Hematopoietic multipotent progenitor cell treated with erythropoietin and hydrocortisone succinate and interleukin-3 and kit ligand, for 6 days (in vitro differentiated cells): ENCODE measurements at places on chromosomes 5 and 9.

DNA sequence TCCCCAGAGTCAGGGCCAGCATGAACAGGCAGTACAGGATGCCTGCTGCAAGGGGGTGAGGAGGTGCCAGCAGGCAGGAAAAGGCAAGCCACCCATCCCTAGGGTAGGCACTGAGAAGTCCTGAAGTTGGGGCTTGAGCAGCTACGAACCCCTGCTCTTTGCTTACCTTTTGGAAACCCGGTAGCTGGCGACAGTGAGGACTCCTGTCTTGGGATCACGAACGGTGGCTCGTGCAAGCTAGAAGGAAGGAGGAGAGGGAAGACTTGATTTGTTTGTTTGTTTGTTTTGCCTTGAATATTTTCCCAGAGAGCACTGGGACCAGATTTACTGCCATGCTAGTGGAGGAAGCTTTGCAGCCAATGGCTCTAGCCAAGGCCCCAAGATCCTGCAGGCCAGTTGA lies 23.7 kb downstream of the P4HA2 start:
- DNase-seq, result no peak

GRCh38 chr5:856531-857425 lies 6.0 kb upstream of the ZDHHC11 start:
- DNase-seq, result no peak

GRCh38 chr9:132833550-132834121 lies 44.4 kb downstream of the AK8 start:
- no peak for DNase-seq

DNA sequence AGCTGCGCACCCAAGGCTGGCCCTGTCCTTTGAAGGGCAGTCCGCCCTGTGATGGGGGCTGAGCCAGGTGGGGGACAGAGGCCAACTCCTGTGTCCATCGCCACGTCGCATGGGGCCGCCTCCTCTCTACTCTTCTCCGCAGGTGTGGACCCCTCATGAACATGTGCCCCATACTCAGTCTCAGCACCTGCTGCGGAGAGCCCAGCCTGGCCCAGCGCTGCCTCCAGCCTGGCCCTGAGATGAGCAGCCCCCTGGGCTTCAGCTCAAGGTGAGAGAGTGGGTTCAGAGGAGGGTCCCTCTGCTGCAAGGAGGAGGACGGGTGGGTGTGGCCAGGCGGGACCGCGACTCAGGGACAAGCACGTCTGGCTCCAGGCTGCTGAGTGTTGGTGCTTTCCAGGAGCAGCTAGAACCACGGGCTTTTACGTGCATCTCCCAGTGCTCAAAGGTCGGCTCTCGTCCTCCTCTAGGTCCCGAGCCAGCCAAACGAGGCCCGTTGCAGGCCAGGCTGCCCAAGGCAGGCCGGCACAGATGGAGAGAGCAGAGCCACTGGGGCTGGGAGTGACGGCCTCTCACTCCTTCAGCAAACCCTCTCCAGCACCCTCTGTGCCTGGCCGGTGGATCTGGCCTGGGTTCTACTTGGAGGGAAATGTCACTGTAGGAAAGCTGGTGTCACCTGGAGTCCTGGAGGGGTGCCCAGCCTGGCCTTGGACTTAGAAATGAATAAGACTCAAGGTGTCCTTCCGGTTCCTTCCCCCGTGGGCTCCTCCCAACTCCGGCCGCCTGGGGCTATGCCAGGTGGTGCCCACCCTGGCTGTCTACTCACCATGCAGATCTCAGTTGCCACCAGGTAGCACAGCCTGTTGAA lies 48.9 kb upstream of the RNF130 start:
- DNase-seq, result no peak

DNA sequence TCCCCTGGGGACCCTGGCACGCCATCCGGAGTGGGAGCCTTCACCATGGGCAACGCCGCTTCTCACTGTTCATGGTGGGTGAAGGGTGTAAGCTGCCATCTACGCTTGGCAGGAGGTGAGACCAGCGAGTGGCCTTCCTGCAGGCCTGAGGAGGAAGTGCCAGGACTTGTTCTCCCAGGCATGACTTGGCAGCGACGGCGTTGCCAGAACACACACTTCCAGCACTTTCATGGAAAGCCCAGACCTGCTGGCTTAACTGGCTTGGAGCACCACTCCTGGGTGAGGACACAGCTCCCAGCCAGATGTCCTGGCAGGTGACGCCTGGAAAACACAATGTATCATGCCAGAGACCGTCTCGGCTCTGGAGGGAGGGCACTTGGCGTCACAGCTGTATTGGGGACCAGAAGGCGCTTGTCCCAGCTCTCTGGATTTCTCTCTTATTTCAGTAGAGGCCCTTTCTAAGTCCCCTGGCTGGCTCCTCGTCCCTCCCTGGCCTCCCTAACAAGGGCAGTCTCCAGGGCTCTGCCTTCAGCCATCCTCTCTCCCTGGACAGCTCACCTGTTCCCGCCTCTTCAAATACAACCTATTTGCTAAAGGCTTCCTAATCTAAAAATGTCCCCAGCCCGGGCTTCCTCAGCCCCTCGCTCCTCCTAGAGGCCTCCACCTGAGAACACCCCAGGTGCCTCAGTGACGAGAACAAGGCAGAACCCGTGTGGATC lies 188.3 kb downstream of the OLFM1 start:
- DNase-seq, result no peak

DNA sequence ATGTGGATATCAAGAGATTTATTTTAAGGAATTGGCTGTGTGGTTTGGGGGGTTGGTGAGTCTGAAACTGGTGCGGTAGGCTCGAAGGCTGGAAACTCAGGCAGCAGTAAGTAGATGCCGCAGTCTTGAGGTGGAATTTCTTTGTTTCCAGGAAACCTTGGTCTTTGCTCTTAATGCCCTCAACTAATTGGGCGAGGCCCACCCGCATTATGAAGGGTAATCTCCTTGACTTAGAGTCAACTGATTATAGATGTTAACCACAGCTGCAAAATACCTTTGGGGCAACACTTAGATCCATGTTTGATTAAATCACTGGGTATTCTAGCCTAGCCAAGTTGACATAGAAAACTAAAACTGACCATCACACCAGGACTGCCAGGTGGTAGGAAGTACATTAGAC lies 83.8 kb downstream of the ANKRD33B start:
- DNase-seq, result no peak

DNA sequence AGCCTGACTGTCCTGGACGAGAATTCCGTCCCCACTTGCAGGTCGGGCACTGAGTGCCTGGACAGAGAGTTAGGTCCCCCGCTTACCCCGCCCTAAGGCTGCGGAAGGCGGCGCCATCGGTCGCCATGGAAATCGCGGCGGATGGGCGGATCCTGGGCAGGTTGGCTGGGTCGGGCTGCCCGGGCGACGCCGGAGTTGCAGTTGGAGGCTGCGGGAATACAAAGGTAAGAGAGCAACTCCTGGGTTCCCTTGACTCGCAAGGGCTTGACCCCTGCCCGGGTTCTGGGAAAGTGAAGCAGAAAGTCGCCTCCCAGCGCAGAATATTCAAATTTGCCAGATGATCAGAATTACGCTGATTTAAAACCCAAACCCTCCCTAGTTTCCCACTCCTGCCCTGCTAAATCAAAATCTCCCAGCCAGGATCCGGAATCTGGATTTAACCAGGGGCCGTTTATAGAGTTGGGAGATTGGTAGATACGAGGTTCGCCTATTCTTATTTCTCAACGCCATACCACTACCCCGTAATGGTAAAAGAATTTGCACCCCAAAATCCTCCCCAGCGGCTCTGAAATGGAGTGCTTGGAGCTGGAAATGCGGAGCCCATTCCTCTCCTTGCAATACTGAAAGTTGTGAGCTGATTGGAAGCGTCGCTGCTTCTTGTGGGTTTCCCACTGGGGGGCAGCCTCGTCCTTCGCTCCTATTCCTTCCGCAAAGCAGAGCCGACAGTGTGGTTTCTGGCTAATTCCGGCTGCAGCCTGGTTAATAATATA lies 156.4 kb upstream of the RASEF start:
- peak; percentile 38 for DNase-seq

GRCh38 chr9:86531273-86531970 lies 177.2 kb upstream of the TUT7 start:
- DNase-seq, result no peak

DNA sequence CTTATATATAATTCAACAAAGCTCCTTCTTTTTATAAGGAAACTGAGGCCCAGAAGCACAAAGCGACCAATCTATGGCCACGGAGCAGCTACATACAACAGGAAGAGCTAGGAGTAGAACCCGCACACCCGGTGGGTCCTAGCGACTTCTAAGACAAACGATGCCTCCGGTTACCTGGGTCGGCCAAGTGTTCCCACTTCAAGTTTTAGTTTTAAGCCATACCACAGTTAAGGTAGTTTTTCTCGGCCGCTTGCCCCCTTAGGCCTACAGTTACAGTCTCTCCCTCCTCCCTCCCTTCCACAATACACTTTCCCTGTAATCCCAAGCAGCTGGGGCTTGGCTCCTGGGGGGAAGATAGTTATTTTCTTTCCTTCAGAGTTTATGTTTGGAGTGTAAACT lies 533 bp downstream of the SREK1IP1 start:
- DNase-seq, result peak; percentile 41
